ENCODE measurements at places on chromosomes 3 and 15.

DNA sequence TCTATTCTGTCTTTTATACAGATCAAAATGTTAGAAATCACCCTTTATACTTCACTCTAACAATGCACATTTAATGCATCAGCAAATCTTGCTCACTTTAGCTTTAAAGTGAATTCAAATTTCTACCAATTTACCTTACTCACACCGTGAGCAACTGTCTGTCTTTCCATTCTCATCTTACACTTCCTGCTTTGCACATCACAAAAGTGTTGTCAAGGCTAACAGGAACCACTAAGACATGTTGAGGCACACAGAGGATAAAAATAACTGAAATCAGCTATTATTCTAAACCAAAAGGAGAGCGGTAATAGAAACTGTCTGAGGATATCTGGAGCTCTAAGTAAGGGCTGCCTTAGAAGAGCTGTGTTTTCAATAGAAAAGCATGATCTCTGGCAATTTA is 519.9 kb downstream of the ZBBX start:
- DNase-seq = no peak

DNA sequence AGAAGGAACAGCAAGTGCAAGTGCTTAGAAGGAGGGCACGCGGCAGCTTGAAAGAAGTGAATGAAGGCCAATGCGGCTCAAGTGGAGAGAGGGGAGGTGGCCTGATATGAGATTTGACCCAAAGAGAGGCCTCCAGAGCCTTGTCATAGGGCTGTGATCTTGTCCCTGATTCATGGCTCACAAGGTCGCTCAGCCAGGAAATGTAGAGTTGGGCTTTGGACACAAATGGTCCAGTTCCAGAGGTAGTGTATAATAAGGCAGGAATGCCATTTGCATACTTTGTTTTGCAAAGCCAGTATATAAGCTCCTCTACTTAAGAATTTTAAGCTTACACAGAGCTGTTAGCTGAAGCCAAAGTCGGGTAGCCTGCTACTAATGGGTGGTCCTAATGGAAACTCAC is 33.7 kb downstream of the HGD start:
- DNase-seq = peak; percentile 36

GRCh38 chr3:34780973-34781372 is 858.4 kb upstream of the ARPP21 start:
- no peak for DNase-seq

GRCh38 chr3:23830869-23831484 is 25.2 kb downstream of the UBE2E1 start:
- no peak for DNase-seq

GRCh38 chr15:90647326-90647725 is 69.8 kb upstream of the BLM start:
- DNase-seq = no peak

GRCh38 chr15:29400701-29401100 is 131.1 kb upstream of the NSMCE3 start:
- DNase-seq = no peak

DNA sequence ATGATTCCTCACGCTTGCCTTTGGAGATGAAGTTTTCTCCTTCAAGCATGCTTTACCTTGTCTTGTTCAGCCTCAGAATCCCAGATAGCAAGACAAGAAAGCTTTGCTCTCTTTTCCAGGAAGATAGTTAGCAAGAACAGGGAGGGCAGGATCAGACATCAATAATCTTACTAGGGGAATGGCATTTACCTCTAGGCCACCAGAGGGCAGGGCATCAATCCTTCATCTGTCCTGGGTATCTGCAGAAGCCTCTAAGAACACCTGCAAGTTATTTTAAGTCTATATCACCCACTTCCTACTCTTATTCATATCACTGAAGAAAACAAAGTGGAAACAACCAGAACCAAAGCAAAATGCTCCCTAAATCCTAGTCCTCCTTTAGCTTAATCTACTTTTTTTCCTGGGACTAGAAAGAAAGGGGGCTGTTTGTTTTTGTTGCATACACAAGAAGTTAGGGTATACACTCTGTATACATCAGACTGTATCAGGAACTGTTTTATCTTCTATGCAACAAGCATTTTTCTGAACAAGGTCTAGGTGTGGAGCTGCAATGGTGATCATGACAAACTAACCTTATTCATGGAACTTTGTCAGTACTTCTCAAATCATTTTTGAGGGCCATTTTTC is 862.5 kb downstream of the CADM2 start:
- DNase-seq = no peak
